Activated gamma-delta T cell treated with Interleukin-2 at 50 U/mL for 16 hours (primary cell): ENCODE measurements at places on chromosomes 11 and 22.

GRCh38 chr11:17979770-17980371 lies 33.0 kb downstream of the SERGEF start:
- DNase-seq = peak; percentile 27

DNA sequence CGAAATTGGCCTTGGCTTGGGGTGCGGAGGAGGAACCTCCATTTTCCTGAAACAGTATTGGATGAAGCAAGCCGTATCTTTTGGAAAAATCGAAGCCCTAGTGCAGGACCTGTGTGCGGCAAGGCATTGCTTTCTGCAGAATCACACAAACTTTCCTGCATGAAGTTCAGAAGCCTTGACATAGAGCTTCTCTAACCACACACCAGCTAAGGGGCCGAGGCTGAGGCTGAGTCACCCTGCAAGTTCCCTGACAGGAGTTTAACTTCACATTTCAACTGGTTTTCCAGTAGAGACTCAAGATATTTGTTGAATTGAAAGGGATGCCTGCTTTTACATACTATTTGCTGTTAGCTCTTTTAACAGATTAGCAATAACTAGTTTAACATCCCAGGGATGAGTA lies 67.8 kb downstream of the TCF20 start:
- DNase-seq = peak; percentile 53

- DNase-seq = no peak
Measured at GRCh38 chr11:8809241-8809938, 101.6 kb upstream of the AKIP1 start.

DNA sequence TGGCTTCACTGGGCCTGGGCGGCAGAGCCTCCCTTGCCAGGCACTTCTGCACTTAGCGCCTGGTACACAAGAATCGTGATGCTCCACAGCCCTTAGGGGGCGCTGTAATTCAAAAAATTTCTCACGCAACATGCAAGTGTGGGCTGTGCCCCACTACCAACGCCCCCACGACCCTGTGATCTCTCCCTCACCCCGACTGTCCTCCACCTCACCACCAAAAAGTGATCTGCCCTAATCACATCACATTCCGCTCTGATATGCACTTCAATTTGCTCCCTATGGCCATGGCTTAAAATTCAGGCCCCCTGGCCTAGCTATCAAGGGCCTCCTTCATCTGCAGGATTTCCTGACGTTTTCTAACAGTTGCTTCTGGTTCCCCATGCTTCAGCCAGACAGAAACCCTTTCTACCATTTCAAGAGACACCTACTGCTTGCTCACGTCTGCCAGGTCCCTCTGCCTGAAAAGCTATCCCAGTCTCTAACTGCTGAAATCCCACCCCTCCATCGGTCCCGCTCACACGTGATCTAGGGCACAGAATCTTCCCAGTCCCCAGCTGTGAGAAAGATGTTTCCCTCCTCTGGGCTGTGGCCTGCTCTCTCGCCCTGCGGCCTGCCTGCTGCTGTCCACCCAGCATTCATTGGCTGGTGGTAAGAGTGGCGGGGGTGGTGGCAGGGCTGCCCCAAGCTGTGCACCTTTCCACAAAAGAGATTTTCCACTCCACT lies 27.9 kb upstream of the LRRC32 start:
- no peak for DNase-seq
